Activated naive CD4-positive, alpha-beta T cell treated with anti-CD3 and anti-CD28 coated beads, Interleukin-2, amount 50 U/mL, for 72 hours (primary cell): ENCODE measurements at places on chromosomes 2 and 18. TPM values are rescaled to one million over a fixed set of nuclear protein-coding genes. Genes with fewer than 3 reads are reported as not detected.

PDCD1 gene
- 25.4 TPM for total RNA-seq

SERPINB3 gene
- total RNA-seq = not detected

ROCK2 gene
- 15.4 TPM for total RNA-seq

FAM110C gene
- total RNA-seq = 0.48 TPM

TRIM43B gene
- total RNA-seq = not detected
